ENCODE measurements at places on chromosomes 4 and X.

GRCh38 chr4:38313175-38313574 lies 350.8 kb upstream of the KLF3 start:
- ATAC-seq = no peak

DNA sequence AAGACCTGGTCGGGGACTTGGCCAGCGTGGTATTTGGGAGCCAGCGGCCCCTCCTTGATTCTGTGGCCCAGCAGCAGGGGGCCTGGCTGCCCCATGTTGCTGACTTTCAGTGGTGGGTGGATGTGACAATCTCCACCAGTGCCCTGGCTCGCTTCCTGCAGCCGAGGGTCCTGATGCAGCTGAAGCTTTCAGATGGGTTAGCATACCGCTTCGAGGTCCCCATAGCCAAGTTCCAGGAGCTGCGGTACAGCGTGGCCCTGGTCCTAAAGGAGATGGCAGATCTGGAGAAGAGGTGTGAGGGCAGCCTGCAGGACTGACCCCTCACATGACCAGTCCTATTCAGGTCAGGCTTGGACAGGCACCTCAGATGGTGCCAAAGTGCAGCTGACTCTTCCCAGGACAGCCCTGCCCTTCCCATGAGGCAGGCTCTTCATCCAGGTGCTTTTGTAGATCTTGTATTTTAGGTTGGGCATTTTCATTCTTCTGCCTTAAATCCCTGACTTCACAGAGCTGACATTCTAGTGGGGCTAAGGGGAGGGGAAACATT lies 15.1 kb downstream of the LNX1 start:
- ATAC-seq = no peak

DNA sequence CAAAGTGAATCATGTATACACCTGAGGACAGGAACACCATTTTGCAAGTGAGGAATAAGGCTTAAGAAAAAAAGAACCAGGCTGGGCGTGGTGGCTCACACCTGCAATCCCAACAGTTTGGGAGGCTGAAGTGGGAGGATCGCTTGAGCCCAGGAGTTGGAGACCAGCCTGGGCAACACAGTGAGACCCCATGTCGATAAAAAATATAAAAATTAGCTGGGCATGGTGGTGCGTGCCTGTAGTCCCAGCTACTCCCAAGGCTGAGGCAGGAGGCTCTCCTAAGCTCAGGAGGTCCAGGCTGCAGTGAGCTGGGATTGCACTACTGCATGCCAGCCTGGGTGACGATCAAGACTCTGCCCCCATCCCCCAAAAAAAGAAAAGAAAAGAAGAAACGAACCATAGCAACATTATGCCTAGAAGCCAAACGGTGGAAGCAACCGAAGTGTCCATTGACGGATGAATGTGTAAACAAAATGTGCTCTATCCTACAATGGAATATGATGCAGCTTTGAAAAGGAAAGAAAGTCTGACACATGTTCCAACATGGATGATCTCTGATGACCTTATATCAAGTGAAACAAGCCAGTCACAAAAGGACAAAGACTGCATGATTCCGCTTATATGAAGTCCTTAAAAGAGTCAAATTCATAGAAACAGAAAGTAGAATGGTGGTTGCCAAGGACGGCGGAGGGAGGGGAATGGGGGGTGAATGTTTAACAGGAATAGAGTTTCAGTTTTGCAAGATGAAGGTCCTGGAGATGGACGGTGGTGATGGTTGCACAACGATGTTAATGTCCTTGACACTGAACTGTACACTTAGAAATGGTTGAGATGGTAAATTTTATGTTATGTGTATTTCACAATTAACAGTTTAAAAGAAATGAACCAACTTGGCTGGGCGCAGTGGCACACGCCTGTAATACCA lies 8.6 kb upstream of the KIAA0232 start:
- no peak for ATAC-seq

DNA sequence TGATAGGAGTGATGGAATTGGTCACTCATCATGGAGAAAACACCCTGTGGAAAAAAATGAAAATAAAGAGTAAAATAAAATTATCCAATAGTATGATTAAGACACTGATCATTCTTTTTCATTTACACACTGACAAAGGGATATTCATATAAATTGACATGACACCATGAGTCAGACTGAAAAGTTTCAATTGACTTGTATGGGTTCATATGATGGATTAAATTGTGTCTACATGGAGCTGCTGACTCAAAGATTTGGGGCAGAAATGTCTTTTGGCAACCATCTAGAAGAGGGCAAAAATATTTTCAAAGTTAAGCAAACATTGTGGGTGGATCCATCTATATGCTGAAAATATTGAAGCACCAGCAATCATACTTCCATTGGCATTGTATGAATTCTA lies 153.4 kb upstream of the PPP3CA start:
- no peak for ATAC-seq

DNA sequence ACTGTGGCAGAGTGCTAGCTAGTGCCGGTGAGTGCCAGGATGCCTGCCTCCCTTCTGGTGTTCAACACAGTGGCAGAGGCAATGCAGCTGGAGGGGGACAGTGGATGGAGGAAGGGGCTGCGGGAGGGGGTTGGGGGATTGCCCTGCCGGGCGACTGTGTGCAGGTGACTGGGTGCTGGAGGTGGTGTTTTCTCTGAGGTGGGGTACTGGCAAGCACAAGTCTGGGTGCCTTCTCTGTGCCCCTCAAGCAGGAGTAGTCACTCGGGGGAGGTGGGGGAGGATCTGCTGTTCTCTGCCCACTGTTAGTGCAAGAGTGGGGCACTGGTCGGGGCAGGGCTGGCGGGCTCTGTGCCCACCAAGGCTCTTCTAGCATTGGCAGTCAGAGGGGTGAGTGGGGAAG lies 10.3 kb upstream of the P2RY10 start:
- no peak for ATAC-seq

GRCh38 chr4:101306225-101306624 lies 41.1 kb downstream of the PPP3CA start:
- ATAC-seq = no peak

DNA sequence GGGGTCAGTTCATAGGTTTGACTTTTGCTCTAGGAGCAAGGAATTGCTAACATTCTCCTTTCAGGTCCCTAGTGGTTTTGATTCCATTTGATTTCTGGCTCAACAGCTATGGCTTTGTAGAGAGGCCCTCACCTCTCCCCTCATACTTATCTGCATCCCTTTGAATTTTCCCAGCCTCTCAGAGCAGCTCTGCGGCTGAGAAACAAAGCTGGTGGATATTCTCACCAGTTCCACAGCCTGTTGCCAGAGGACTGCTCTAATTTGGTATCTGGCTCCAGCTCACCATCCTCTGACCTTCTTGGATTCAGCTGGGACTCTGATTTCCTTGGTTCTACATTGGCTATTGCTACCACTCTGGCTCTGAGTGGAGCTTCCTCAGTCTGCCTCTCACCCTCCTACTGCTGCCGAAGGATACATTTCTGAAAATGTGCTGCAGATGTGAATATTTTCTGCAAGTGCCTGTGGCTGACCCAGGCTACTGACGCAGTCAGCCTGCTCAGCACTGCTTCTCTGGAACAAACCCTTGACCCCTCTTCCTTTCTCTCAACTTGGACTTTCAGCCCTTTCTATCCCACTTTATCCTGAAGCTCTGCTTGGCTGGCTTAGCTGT lies 110.9 kb upstream of the ENPEP start:
- peak; percentile 34 for ATAC-seq

Data from gastroesophageal sphincter (tissue), 4 donors.